Stimulated activated CD8-positive, alpha-beta memory T cell treated with anti-CD3 and anti-CD28 coated beads, Interleukin-4, amount 100 ng/mL, for 1 hour (primary cell): ENCODE measurements at places on chromosomes 7 and 10.

- no peak for DNase-seq
Observed at GRCh38 chr7:136514776-136515175, 353.7 kb upstream of the CHRM2 start.

- no peak for DNase-seq
Observed at GRCh38 chr10:94001416-94001810, 7.7 kb downstream of the PLCE1 start.

GRCh38 chr10:4048236-4048864, 263.3 kb upstream of the KLF6 start:
- no peak for DNase-seq

DNA sequence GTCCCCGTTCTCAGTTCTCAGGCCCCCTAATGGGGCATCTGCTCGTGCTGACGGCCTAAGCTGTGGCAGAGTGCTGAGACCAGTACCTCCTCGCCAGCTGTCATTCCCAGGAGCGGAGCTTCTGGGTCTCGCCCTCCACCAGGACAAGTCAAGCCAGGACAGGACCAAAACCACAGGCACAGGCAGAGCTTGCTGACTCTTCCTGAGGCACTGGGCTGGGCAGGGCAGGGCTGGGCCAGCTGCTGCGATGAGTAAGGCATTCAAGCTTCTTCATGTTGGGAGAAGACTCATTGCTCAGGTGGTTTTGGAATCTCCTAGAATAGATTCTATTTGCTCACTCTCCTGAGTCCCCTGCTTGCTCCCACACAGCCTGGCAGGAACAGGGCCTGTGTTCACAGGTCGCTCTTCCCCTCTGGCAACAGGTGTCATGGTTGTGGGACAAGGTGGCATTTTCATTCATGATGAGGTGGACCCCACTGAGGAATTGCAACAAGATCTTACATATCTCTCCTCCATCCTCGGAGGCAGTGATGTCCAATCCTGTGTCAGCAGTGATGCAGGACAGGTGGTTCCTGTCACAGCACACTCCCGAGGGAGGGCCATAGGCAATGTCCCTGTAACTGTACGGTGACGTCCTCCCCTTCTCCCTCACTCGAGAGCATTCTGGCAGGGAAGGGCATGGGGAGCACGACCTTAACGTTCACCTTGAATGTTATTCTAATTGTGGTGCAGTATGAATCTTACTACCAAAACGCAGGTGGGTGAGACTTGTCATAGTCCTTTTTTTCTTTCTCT, 17.0 kb upstream of the SH3PXD2A start:
- DNase-seq, result no peak

GRCh38 chr10:11036424-11037011, 18.8 kb downstream of the CELF2 start:
- no peak for DNase-seq
